ENCODE measurements at places on chromosomes 1 and 21. TPM values are rescaled to one million over a fixed set of nuclear protein-coding genes. Genes with fewer than 3 reads are reported as not detected.

GRCh38 chr21:45130324-45130774, 56.0 kb downstream of the ADARB1 start:
- DNase-seq, result no peak

- DNase-seq, result no peak
Observed at GRCh38 chr1:185401019-185401418, 84.0 kb upstream of the IVNS1ABP start.

GRCh38 chr1:81232420-81232819, 568.3 kb upstream of the ADGRL2 start:
- no peak for DNase-seq

Gene IL10RB
- total RNA-seq, result 10.2 TPM

All from right atrium auricular region (tissue), 2 donors.